Stimulated activated CD4-positive, alpha-beta T cell treated with anti-CD3 and anti-CD28 coated beads, Interleukin-1b, Interleukin-23, amount 100 ng/mL, for 48 hours (primary cell): ENCODE measurements at places on chromosomes 12 and 14.

DNA sequence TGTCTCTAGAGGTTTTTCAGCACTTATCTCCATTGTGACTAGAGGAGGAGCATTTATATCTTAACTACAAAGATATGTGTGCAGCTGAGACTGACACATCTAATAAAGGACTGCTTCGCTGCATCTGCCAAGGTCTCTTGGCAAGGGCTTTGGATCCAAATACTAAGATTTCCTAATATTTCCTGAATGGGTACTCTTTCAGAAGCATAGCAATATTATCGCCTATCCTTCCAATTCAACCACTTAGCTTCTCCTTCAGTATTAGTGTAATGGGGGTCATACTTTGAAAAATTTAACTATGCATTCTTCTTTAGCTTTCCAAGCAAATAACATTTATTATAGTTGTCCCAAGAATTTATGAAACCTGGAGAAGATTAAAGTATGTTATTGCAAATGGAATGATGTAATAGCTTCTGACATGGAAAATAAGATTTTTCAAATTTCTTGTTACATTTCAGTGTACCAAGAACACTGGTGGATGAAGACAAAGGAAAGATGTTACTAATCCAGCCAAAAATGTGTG, 243.0 kb upstream of the PDE3A start:
- DNase-seq = no peak

GRCh38 chr12:42190376-42190775, 45.7 kb upstream of the GXYLT1 start:
- no peak for DNase-seq

DNA sequence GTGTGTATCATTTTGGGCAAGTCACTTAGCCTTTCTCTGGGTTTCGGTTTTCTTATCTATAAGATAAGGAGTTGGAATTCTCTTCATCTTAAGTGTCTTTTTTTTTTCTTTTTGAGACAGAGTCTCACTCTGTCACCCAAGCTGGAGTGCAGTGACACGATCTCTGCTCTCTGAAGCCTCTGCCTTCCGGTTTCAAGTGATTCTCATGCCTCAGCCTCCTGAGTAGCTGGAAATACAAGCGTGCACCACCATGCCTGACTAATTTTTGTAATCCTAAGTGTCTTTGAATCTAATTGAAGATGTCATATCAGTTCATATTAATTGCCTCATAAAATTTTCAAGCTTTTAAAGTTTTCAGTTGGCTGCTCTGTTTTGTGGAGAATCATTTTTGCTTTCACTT, 4.0 kb downstream of the SRGAP1 start:
- no peak for DNase-seq

- DNase-seq = no peak
These were observed 12.2 kb upstream of the SPTSSA start for GRCh38 chr14:34474187-34474679.

- DNase-seq = peak; percentile 60
These were observed 13.9 kb upstream of the TCP11L2 start for GRCh38 chr12:106288494-106289195.
